ENCODE measurements at places on chromosomes 7 and 10. TPM values are rescaled to one million over a fixed set of nuclear protein-coding genes. Genes with fewer than 3 reads are reported as not detected.

DNA sequence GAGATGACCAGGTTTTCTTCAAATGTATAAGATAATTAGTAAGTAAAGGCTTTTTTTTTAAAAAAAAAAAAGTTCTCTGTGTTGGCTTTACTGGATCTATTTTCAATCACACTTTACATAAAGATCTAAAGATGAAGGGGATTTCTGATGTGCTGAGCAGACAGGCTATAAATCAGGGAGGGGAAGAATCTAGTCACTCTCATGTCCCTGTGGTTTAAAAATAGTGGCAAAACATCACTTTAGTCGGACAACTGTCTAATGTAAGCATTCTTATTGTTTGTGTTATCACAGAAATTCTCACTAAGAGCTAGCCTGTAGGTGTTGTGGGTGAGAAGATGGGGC lies 132.7 kb downstream of the ICA1 start:
- no peak for DNase-seq

DNA sequence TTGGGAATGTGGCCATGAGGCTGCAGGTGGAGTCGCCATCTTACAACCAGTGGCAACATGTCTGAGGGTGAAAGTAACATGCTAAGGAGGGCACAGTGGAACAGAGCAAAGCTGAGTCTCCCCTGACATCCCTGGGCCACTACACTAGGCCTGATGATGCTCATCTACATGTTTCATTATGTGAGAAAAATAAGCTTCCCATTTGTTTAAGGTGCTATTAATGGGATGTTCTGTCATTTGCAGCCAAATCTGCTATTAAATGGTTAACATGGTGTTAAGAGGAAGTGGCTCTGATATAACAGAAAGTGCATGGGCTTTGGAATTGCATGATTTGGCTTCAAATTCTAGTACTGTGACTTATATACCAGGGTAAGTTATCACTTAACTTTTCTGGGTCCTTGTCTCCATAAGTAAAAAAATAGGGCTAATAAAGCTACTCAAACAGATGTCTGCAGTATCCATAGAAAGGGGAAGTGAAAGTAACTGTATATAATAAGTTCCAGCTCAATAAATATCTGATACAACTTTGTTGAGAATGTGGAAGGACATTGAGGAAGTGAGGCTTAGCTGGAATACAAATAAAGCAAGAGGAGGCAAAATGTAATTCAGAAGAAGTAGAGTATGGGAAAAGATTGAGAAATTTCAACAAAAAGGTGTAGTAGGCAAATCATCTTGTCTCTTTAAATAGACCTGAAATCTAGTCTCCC lies 158.9 kb downstream of the RTKN2 start:
- no peak for DNase-seq

- no peak for DNase-seq
These were observed 15.3 kb downstream of the SCRN1 start for GRCh38 chr7:29974286-29974685.

Gene ETV1
- total RNA-seq: 10.2 TPM

- no peak for DNase-seq
These were observed 251.0 kb downstream of the BMPER start for GRCh38 chr7:34156336-34156735.

DNA sequence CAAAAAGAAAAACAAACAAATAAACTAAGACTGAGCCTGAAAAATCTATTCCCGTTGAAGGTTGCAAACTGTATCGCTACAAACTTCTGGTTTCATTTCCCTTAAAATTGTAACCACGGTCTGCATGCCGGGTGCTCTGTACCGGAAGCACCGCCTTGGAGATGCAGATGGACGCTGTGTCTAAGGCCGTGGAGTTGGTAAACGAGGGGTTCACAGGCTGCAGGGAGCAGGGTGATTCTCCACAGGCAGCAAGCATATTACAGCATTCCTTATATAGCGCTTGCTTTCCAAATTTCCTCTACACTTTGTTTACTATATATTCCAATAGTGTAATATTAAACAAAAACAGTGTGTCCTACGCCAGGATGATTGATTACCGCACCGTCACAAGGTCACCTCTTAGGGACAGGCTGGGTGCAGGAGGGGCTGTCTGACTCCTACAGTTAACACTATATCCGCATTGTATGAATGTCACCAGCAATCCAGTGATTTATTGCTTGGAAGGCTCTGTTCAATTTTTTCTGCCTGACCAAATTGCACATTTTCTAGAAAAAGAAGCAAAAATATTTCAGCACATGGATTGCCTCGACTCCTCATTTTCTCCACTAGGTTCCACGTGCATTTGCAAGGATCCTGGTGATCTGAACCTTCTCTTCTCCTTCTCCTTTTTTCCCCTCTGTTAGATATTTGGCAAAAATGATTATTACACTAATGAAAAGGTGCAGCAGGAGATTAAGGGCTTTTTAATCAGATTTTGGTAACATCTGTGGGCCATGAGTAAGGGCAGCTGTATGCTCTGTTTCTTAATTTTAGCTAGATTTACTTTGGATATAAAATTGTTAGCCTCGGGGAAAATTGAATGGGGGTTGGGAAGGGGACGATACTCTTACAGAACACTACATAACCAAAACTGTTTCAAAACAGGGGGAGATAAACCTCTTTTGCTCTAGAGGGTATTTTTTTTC lies 325.8 kb upstream of the MGMT start:
- no peak for DNase-seq

Gene FRMPD2
- total RNA-seq: not detected

GRCh38 chr7:73973091-73973490 lies 54.9 kb upstream of the ELN start:
- no peak for DNase-seq

- no peak for DNase-seq
These were observed 139.5 kb upstream of the FERD3L start for GRCh38 chr7:19284596-19285300.

DNA sequence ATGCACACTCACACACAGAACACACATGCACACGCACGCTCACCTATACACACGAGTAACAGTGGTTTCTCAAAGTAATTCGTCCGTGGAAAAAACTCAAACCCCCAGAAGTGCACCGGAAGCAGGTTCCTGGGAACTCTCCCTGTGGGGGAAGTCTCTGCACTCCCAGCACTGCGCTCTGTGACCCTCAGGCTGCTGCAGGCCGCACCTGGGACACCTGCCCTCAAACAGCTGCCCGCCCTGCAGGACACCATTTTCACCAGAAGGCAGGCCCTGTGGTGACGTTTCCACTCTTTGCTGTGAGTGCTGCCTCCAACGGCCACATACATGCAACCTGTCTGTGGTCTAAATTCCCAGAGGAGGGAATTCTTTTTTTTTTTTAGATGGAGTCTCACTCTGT lies 21.3 kb downstream of the YKT6 start:
- DNase-seq: no peak

Gene FAM131B
- total RNA-seq: 1.8 TPM

Gene RASSF4
- total RNA-seq: 181 TPM

DNA sequence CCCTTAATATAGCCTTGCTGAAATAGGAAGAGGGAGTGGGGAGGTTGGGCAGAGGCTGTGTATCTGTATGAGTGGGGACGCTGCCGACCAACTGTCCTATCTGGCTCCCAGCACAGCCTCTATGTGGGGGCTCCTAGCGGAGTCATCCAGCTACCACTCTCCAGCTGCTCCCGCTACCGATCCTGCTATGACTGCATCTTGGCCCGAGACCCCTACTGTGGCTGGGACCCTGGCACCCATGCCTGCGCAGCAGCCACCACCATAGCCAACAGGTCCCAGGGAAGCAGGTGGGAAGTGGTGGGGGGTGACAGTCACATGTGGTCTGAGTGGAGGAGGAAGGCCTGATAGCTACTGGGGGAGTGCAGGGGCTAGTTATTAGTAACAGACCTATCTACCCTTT lies 6.6 kb downstream of the MRPL43 start:
- no peak for DNase-seq

GRCh38 chr10:12333380-12334185 lies 15.8 kb upstream of the CAMK1D start:
- peak; percentile 42 for DNase-seq

DNA sequence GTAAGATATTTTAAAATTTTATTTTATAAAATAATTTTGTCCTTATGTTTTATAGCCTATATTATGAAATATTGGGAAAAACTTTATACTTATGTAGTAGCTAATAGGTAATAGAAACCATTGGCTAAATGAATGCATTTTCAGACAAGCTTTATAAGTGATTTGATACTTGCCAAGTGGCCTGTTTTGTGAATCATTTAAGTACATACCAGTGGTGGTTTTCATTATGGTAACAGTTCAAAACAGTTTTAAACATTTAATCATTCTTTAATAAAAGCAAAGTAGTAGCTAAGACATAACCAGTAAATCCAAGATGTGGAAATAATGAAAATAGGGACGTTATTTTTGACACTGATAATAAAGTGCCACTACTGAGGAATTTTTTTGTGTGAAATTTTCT lies 182.2 kb downstream of the PHF14 start:
- DNase-seq: no peak

DNA sequence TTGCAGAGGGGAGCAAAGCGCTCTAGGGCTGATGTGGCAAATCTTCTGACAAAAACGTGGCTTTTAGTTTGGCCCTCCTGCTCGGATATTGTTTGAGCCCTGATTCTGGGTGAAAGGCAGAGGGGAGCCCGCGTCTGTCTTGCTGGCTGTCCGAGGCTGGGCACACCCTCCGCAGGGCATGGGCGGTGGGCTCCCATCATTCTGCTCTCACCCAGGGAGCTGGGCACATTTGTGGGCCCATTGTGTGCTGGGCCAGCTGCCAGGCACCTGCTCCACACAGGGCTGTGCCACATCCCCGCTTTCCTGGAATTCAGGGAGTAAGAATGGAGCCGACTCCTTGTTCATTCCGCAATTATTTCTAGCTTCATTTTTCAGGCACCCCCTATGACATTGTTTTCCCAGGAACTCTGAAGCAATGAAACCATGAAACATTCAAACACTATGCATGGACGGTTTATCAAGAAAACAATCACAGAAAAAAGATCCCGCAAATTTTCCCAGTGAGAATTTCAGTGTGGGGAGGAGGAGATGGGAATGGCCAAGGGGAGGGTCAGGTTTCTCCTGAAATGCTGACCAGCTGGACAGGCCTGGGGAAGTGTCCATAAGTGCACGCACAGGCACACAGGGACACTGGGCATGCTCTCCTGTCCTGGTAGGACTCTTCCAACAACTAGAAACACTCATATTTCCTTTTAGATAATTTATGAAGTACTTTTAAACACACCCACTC lies 341.1 kb downstream of the CXCL12 start:
- DNase-seq: no peak

- no peak for DNase-seq
These were observed 177.7 kb upstream of the AHR start for GRCh38 chr7:17120756-17121155.

GRCh38 chr7:17743316-17743715 lies 197.0 kb downstream of the SNX13 start:
- no peak for DNase-seq

DNA sequence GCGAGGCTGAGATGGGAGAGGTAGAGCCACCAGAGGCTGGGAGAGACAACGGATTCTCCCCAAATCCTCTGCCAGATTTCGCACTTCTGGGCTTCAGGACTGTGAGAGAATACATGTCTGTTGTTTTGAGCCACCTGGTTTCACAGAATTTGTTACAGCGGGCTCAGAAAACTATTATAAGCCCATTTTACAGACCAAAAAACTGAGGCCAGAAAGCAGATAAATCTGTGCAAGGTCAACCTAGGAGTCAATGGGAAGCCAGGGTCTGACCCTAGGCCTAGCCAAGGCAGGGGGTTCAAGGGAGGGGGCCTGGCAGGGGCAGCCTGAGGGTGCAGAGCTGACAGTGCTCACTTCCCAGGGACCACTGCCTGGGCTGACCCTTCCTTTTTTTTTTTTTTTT lies 8.7 kb downstream of the MYL10 start:
- DNase-seq: no peak

DNA sequence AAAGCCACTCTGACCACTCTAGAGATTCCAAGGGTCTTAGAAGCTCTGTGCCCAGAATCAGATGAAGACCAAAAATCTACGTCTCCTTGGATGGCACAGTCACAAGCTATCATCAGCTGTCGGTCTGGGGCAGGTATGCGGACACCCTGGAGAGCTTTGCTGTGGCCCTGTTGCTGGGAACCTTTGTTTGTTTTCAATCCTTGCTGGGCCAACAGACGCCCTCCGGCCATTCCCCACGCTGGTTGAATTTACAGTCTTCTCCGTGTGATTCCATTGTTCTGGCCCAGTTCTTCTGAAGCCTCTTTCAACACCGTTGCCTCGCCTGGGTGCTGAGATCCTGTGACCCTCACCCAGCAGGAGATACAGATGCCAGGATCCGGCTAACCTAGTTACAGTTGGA lies 149.4 kb upstream of the PFKP start:
- DNase-seq: no peak

Gene SUN3
- total RNA-seq: not detected

Gene GNAT3
- not detected for total RNA-seq

Gene MPP7
- 1.5 TPM for total RNA-seq

GRCh38 chr10:122495406-122496340 lies 34.3 kb downstream of the HTRA1 start:
- peak; percentile 65 for DNase-seq

Gene CCL24
- total RNA-seq: not detected

Gene MCM7
- 41.0 TPM for total RNA-seq

DNA sequence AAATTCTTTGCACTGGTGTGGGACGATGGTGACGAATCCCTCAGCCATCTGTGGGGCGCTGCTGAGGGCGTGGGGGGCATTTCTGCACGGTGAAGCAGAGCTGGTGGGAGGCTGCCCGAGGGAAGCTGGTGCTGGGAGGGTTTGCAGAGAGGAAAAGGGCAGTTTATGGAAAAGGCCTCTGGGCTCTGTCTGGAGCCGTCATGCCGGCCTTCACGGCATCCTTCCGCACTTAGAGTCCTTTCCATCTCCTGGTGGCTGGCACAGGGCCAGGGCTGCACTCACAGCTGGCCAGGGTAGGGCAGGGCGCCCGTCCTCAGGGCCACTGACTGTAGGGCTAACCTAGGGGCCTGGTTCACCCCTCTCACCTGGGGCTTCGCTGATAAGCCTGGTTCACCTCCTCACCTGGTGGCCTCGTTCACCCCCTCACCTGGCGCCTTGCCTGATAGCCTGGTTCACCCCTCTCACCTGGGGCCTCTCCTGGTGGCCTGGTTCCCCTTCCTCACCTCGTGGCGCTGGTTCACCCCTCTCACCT lies 598 bp upstream of the AMZ1 start:
- DNase-seq: no peak

DNA sequence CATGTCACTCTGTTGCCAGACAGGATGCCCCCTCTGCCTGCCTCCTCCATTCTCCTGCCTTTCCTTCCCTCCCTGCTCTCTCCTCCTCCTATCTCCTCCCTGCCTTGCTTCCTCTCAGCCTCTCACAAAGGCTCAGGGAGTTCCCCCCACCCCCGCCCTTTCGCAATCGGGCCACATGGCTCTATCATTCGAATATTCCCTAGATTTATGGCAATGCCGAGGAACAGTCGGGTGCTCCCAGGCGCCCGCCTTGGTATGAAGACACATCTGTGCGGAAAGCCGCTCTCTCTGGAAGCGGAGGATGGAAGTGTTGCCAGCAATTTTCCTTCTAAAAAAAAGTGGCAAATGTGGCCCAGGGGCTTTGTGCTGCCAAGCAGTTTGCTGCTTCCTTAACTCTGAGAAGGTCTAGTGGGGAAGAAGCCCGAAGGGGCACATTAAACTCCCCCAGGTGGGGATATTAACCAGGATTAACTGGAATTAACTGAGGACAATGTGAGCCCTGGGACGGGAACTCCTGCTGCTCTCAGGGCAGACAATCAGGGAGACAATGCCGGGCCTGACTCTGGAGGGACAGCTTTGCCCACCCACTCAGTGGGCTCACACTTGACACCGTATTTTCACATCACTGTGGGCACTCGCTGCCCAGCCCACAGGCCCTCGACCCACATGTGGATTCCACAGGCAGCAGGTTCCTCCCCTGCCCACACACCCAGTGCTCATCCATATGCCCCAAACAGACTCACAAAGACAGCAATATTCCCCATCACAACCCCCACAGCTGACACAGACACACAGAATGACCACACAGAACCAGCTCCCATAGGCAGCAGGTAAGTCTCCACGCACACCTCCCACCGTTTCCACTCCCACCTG lies 88.4 kb upstream of the SMNDC1 start:
- peak; percentile 56 for DNase-seq

Measured in tibial nerve (tissue), 4 donors.